ENCODE measurements at places on chromosomes 16 and 17.

- no peak for DNase-seq
Observed at GRCh38 chr16:31377210-31377903, 15.8 kb upstream of the ITGAD start.

DNA sequence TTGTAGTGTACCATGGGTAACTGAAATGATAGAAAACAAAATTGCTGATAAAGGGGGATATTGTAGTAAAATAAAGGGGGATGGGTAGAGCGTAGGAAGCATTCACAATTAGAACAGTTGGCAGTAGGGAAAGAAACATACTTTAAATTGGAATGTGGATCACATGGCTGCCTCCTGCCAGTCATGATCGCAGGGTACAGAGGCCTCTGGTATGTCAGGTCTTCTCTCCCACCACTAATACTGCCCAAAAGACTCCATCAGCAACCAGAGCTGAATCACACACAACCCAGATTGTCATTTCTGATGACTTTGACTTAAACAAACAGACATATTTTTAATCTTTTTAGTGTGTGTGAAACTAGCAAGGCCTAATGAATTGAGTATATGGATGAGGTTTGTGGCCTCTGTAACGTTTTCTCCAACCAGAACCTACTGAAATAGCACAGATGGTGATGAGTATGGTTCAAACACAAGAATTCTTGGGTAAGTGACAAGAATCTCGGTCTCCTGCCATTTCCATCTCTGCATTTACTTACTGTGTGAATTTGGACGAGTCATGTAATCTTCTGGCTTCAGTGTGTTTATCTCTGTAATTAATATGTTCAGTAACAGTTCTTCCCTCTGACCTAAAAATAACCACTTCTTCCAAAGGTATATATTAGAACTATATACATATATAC lies 112.6 kb downstream of the USP22 start:
- no peak for DNase-seq

DNA sequence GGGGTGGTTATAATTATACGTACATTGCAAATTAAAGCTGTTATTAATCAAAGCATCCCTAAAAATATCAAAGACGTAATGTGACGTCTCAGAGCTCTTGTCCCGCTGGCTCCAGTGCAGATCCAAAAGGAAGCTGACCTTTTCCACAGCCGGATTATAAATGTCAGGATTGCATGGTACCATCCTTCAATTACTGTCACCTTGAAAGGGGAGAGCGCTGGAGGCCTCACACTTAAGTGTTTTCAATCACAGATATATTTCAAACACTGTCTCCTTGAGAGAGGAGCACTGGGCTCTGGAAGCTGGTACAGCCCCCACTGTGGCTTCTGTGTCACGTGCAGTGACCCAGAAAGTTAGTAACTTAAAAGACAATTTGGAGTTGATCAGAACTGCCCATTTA lies 94.2 kb downstream of the AIPL1 start:
- no peak for DNase-seq

DNA sequence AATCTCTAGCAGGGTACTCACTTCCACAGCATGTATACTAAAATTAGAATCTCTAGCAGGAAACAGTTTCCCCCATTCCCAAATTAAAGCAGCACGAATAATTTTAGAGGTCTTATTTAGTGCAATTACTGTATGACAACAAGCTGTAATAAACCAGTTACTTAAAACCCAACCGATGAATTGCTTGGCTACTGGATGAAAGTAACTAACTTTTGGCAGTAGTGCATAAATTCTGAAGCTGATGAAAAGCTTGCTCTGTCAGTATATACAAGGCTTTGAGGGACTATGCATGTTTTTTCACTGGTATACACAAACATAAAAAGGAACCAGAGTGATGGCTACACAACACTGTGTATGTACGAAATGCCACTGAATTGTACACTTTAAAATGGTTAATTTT lies 89.4 kb downstream of the CFDP1 start:
- no peak for DNase-seq

GRCh38 chr17:73731733-73732132 lies 87.5 kb upstream of the SDK2 start:
- no peak for DNase-seq

DNA sequence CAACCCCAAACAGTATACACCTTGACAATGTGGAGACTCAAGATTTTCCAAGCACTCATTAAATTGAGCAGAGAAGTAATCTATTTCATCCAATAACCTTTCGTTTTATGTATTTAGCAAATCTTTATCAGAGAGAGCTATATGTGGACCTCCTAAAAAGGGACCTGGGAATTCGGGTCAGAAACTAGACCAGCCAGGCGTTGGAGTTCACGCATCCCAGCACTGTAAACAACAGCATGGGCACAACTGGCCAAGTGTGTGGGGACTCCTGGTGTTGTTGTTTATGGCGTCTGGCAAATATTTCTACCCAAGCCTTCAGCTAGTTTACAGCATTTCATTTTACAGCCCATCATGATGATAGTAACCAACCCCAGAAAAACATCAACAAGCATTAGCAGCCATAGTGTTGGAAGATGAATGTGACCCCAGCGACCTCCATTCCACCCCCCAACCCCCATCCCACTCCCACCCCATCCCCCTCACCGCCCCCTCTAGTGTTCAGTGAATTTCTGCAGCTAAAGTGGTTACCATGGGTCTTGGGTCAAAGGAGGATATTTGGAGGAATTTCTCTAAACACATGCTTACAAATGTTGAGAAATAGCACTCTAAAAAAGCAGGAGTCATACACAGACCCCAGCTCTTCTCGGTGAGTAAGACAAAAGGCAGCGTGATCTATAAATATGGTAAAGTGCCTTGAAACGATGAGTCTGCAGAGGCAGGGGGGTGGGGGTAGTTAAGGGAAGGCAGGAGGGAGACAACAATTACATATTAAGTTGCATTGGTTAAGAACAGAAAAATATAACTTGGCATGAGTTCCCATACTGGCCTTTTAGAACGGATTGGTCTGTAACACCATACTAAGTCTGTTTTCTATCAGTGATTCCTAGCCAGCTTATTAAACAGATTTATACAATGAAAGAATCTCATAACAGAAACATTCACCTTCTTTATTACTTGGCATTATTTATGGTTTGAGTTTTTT lies 91.4 kb upstream of the TBX2 start:
- no peak for DNase-seq

DNA sequence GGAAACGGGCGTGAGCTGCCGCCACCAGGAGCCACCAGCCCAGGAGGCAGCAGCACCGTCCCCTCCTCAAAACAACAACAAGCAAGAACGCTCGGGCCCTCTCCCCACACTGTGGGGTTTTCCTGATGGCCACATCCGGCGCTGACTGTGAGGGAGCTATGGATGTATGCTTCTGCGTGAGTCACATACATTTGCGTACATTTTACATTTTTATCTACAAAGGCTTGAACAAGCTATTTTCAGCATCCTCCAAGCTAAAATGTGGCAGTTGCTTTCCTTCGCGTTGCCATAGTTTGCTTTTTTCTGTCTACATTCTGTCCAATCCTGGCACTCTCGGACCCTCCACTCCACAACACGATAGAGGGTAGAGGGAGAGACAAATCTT lies 2.0 kb upstream of the ABR start:
- no peak for DNase-seq

DNA sequence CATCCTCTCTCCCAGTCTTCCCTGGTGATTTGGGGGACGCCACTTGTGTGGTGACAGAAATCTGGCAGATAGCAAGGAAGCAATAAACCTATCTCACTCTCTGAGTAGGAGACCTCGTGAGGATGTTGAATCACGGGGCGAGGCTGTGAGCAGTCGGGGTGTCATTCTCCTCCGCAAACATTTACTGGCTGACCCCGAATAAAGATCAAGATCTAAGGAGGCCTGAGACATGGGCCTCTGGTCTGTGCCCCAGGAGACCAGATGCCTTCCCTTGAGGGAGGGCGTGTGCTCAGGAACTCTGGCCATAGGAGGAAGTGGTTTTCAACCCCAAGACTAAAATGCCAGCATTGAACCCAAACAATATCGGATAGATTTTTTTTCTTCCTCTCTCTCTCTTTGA lies 53.1 kb downstream of the FOXL1 start:
- DNase-seq = no peak

- DNase-seq = no peak
Observed at GRCh38 chr17:6305613-6306360, 129.1 kb downstream of the AIPL1 start.

GRCh38 chr17:64147110-64148016 lies 17.4 kb upstream of the ERN1 start:
- DNase-seq = no peak

DNA sequence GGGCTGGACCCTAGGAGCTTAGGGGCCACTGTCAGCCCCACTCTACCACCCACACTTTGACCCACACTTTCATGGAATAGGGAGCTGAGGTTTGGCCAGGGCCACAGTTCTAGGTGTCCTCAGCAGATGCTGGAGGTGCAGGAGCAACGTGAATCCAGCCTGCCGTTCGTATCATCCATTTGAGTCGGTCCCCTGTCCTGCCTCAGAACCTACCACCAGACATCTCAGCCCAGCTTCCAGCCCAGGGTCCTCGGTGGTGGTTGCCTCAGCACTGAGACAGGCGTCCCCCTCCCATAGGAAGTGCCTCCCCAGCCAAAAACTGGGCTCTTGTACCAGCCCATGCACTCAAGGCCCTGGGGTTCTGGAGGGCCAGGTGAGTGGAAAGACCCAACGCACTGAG lies 359 bp upstream of the ITGAE start:
- DNase-seq = no peak

- no peak for DNase-seq
Observed at GRCh38 chr17:1003972-1004768, 7.2 kb downstream of the TIMM22 start.

GRCh38 chr17:17538417-17539391 lies 42.5 kb upstream of the RASD1 start:
- no peak for DNase-seq

DNA sequence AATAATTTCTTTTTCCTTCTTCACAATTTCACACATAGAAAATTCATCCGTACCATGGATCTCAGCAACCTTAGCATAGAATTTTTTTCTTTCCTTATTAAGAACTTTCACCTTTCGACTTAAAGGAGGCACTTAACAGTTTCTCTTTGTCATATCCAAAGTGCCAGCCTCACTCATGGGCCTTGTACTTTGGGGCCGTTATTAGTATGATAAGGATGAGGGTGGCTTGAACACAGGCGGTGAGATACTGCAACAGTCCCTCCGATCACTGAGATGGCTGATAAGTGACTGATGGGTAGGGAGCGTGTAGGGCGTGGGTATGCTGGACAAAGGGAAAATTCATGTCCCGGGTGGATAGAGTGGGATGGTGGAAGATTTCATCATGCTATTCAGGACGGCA lies 85.3 kb downstream of the OR1D5 start:
- DNase-seq = no peak

GRCh38 chr16:5582529-5582928 lies 484.9 kb upstream of the EEF2KMT start:
- no peak for DNase-seq

Data from WTC11 (cell line).